ENCODE measurements at places on chromosomes 16 and 17.

DNA sequence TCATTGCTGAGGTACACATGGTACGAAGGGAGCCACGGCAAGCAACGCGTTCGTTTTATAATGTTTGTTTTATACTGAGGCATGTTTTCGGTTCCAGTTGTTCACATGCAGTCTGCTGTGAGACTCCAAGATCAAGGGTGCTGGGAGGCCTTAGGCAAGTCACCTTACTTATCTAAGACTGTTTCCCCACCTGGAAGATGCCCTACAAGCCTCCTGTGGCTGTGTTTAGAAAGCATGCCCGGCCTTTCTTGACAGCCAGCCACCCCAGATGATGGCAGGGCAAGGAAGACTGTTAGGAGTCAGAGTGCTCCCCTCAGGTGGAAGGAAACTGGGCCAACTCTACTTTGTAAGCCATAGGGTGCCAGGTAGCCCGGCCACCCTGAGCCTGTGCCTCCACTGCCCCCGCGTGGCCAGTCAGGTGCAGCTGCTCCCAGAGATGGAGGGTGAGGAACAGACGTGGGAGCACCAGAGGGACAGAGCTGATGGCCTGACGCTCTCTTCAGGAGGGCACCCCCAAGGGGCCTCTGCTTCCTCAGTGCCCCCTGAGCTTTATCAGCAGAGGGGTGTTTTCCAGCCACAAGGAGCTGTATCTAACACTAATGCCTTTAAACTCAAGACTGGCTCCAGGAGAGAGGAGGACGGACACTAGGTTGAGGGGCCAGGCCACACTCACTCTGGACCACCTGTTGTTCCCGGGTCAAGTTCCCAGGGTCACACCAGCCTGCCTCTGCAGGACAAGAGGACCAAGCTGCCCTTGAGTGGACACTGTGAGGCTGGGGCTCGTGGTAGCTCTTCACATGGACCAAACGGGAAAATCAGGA, 5.4 kb downstream of the NAT9 start:
- DNase-seq, result peak; percentile 71

- DNase-seq, result no peak
Measured at GRCh38 chr16:30470170-30470512, 2.4 kb upstream of the ITGAL start.

- no peak for DNase-seq
Measured at GRCh38 chr17:34366010-34366409, 3.0 kb upstream of the CCL1 start.

- DNase-seq, result no peak
Measured at GRCh38 chr16:85123891-85124635, 11.8 kb upstream of the CIBAR2 start.

- no peak for DNase-seq
Measured at GRCh38 chr17:59345476-59345875, 14.0 kb downstream of the YPEL2 start.

- no peak for DNase-seq
Measured at GRCh38 chr17:28282596-28282995, 36.4 kb upstream of the TMEM97 start.

DNA sequence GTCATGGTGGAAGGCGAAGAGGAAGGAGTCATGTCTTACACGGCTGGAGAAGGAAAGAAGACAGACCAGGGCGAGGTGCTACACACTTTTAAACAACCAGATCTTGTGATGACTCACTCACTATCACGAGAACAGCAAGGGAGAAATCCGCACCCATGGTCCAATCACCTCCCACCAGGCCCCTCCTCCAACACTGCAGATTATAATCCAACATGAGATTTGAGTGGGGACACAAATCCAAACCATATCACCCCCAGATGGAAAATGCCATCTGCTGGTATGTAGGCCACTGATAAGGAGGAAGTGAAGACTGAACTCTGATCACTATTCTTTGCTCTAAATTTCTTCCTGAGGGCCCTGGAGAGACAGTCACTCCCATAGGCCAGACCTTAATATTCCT, 7.5 kb upstream of the ITGAX start:
- no peak for DNase-seq

DNA sequence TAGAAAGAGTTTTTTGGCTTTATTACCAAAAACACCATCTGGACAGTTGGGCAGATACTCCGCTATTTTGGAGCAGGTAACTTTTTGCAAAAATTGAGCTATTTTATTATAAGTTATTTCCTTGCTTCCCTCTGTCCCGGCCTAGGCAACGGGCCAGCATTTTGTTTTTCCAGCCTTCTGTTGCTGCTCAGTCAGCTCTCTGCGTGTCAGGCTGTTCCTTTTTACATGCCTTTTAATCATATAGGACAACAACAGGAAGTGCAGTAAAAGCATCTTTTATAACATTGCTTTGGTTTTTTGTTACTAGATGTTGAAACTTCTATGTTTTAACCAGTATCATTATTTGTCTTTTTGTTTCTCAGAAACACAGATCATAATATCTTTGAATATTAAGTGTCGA, 30.4 kb downstream of the PPM1D start:
- no peak for DNase-seq

- no peak for DNase-seq
Measured at GRCh38 chr16:61998460-61998859, 37.8 kb downstream of the CDH8 start.

- no peak for DNase-seq
Measured at GRCh38 chr16:57645691-57646387, 17.4 kb downstream of the ADGRG1 start.

DNA sequence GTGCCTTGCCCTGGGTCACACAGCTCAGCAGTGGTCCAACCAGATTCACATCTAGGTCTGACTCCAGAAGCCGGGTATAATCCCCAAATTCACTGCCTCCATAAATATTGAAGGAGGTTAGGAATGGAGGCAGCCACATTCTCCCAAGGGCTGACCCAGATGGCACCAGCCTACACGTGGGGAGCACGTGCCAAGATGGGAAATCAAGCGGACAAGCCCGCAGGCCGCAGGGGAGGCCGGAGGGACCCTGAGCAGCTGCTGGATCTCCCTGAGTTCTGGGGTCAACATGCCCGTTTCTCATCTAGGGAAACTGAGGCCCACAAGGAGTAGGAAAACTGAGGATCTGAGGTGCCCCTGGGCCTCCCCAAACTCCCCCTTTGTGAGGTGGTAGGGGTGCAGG, 32.2 kb upstream of the CNEP1R1 start:
- DNase-seq, result no peak

DNA sequence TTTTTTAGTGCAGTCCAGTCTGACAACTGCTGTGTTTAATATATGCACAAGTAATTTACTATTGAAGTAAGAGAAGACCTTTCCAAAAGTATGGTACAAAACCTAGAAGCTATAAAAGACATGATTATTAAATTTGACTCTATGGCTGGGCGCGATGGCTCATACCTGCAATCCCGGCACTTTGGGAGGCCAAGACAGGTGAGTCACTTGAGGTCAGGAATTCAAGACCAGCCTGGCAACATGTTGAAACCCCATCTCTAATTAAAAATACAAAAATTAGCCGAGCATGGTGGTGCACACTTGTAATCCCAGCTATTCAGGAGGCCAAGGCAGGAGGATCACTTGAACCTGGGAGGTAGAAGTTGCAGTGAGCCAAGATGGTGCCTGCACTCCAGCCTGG, 41.4 kb upstream of the VWA3A start:
- no peak for DNase-seq

Measured in activated CD4-positive, alpha-beta T cell treated with anti-CD3 and anti-CD28 coated beads, Interleukin-2, amount 50 U/mL, for 4 hours (primary cell).